SJCRH30 (cell line): ENCODE measurements at places on chromosomes 16 and 17. TPM values are rescaled to one million over a fixed set of nuclear protein-coding genes. Genes with fewer than 3 reads are reported as not detected.
A peak's percentile ranks its signal among the peaks of the same experiment; 100 is the strongest.

Gene MAP2K6
- total RNA-seq, result 0.30 and 0.55 TPM in 2 replicates

Gene RUNDC1
- total RNA-seq, result 10.8 and 11.9 TPM in 2 replicates

Gene CLEC18A
- total RNA-seq, result 0.12 and 0.30 TPM in 2 replicates

Gene PHOSPHO1
- total RNA-seq, result 0.43 TPM in 1 of 2 replicates, not detected in the other

DNA sequence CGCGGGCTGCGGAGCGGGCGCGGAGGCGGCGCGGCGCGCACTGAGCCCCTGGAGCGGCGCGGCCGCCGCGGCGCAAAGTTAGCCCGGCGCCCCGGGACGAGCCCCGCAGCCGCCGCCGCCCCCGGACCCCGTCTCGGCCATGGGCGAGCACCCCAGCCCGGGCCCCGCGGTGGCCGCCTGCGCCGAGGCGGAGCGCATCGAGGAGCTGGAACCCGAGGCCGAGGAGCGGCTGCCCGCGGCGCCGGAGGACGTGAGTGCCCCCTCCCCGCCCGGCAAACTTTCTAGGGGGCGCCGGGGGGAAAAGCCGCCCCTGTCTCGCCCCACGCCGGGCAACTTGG lies 388 bp downstream of the RHBDL3 start:
- DNase-seq, result no peak

GRCh38 chr16:84881702-84882521 lies 62.1 kb downstream of the CRISPLD2 start:
- DNase-seq, result peak; percentile 25
